ENCODE measurements at places on chromosomes 4 and X.

DNA sequence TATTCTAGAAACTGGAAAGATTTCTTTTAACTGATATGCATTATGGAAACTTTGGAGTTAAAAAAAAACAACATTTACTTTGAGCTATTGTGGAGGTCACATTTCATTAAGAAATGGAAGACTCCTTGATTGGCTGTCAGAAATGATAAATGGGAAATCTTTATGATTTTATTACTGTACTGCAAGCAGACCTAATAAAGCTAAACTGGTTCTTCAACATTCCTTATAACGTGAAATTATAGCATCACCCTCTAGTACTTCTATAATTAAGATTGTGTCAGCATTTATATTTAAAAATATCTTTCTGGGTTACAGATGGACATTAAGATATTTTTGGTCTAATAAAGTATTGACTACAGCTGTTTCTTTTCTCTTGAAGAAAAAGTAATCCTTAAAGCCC is 213.8 kb upstream of the PACRGL start:
- H3K4me3 ChIP-seq: no peak overlapping the region
- no peak overlapping the region for H3K27ac ChIP-seq
- DNase-seq: no peak
- no peaks in the 10 kb centered on the region for H3K27me3 ChIP-seq
- no peaks in the 10 kb centered on the region for H3K36me3 ChIP-seq

DNA sequence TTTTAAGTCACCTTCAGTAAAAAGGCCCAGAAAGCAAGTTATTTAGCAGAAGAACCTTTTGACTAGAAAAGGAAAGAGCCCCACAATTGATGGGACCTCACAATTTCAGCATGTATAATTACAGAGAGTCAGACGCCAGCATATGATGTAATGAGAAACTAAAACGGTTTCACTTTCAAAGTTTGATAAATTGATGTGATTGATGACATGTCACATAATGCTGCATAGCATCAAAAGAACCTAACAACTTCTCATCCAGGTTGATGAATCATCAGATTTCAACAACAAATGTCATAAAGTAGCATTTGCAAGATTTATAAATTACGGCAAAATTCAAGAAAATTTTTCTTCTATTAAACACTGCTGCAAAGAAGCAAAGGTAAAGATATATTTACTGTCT is 3.9 kb upstream of the GAR1 start:
- H3K4me3 ChIP-seq: no peak overlapping the region
- peaks cover 13% of the 10 kb centered on the region for H3K4me1 ChIP-seq
- H3K27ac ChIP-seq: no peak overlapping the region
- peaks cover 4% of the 10 kb centered on the region for H3K36me3 ChIP-seq
- DNase-seq: no peak

- no peak overlapping the region for H3K4me3 ChIP-seq
- no peak for DNase-seq
- H3K36me3 ChIP-seq: no peaks in the 10 kb centered on the region
- no peak overlapping the region for H3K27ac ChIP-seq
- H3K27me3 ChIP-seq: peaks cover 4% of the 10 kb centered on the region
These were observed 45.8 kb downstream of the DCLK2 start for GRCh38 chr4:150123796-150124677.

DNA sequence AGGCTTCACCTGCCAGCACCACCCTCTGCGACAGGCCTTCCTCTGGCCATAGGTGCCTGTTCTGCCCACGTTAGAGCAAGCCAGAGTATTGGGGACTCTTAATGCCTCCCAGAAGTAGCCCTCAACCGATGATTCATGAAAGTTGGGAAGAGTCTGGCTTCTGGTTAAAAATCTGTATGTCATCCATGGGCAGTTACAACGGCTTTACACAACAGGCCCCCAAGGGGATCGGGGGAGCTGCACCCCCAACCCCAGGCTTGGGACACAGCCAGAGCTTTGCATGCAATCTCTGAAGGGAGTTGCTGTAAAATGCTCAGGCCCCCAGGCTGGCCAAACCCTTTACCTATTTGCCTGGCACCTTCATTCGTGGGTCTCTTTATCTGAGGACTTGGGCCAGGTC is 5.4 kb upstream of the CYTL1 start:
- DNase-seq: no peak
- H3K36me3 ChIP-seq: no peaks in the 10 kb centered on the region
- no peak overlapping the region for H3K27ac ChIP-seq

DNA sequence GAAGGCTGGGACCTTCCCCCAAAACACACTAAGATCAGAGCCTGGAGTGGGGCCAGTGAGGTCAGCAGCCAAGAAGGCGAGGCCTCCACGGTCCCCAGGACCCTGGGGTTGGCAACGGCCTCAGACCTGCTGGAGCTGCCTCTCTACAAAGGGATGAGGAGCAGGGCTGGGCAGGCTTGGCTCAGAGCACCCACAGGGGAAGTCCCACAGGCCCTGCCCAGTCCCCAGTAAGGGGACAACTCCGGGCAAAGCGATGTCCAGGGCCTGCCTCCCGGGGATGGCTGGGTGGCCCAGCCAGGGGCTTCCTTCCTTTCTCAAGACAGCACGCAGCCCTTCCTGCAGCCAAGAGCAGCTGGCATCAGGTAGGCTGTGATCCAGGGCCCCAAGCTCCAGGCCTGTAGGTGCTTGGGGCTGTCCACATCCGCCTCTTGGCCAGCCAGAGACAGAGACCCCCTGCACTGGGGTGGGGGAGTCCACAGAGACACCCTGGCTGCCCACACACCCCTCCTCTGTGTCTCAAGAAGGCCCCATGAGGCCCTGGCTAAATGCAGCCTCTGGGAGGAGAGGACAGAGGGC is 5.7 kb downstream of the MXD4 start:
- H3K36me3 ChIP-seq: no peaks in the 10 kb centered on the region
- H3K27ac ChIP-seq: no peak overlapping the region
- peaks cover 2% of the 10 kb centered on the region for H3K4me1 ChIP-seq
- H3K4me3 ChIP-seq: no peak overlapping the region
- no peak for DNase-seq

DNA sequence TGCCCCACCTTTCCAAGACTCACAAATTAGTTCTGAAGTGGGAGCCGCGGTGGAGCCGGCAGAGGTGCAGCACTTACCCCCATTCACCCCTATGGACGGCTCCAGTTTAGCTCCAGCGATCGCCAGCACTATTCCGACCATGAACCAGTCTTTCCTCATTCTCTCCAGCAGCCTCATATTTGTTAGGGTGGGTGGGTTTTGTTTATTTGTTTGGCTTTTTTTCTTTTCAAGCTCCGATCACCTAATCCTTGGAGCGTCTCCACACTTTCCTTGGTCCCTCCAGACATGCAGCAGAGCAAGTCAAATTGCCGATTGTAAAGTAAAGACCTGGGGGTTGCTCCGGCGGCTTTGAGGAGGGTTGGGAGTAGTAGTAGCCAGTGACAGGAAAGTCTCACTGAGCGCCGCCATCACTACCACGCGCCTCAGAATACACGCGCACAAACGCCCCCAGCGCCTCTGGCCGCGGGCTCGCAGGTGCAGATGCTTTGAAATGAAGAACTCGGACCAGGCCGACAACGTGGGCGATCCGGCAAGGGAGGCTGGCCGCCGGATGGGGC is at the start of gene SLC10A7:
Gene SLC10A7, minus strand, starts transcription at position 400 of the 557 bp plus-strand sequence. Its CDS starts 223 bp downstream, at position 177.
- DNase-seq: peak; percentile 78
- no peaks in the 10 kb centered on the region for H3K27me3 ChIP-seq
- H3K27ac ChIP-seq: peak within 1 kb of the TSS; percentile 54
- no peak within 1 kb of the TSS for H3K4me3 ChIP-seq

DNA sequence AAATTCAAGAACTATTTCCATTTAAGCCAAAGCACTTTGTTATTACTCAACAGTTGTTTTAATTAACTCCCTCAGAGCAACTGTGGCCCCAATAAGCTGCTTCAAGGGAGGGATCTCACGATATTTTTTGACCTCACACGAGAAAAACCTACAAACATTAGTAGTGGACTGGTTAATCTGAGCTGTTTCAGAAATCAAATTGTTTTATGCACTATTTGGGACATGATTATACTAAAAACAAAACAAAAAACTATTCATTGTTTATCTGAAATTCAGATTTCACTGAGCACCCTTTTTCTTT is 74.3 kb downstream of the DCHS2 start:
- peaks cover 40% of the 10 kb centered on the region for H3K27me3 ChIP-seq
- no peaks in the 10 kb centered on the region for H3K36me3 ChIP-seq
- no peak overlapping the region for H3K27ac ChIP-seq
- H3K4me1 ChIP-seq: peaks cover 15% of the 10 kb centered on the region
- no peak for DNase-seq
- H3K4me3 ChIP-seq: no peak overlapping the region

GRCh38 chrX:131861088-131861787 is 161.9 kb upstream of the STK26 start:
- no peaks in the 10 kb centered on the region for H3K4me1 ChIP-seq
- no peaks in the 10 kb centered on the region for H3K27me3 ChIP-seq
- H3K4me3 ChIP-seq: no peak overlapping the region
- no peak overlapping the region for H3K27ac ChIP-seq
- DNase-seq: no peak
- H3K36me3 ChIP-seq: no peaks in the 10 kb centered on the region

GRCh38 chr4:120839974-120840751 is 82.4 kb downstream of the PRDM5 start:
- no peak overlapping the region for H3K4me3 ChIP-seq
- H3K4me1 ChIP-seq: peaks cover 10% of the 10 kb centered on the region
- no peaks in the 10 kb centered on the region for H3K36me3 ChIP-seq
- H3K27me3 ChIP-seq: no peaks in the 10 kb centered on the region
- no peak for DNase-seq

- H3K27ac ChIP-seq: no peak overlapping the region
- H3K4me3 ChIP-seq: no peak overlapping the region
- H3K4me1 ChIP-seq: no peaks in the 10 kb centered on the region
- no peaks in the 10 kb centered on the region for H3K27me3 ChIP-seq
These were observed 79.9 kb downstream of the AASDH start for GRCh38 chr4:56307423-56307822.

GRCh38 chr4:181388061-181388460 is 855.1 kb upstream of the TENM3 start:
- no peaks in the 10 kb centered on the region for H3K36me3 ChIP-seq
- no peak overlapping the region for H3K4me3 ChIP-seq
- no peak for DNase-seq
- no peak overlapping the region for H3K27ac ChIP-seq
- no peaks in the 10 kb centered on the region for H3K27me3 ChIP-seq
- H3K4me1 ChIP-seq: no peaks in the 10 kb centered on the region

Measured in activated naive CD4-positive, alpha-beta T cell treated with anti-CD3 and anti-CD28 coated beads for 36 hours (primary cell).